ENCODE measurements at places on chromosomes 12 and 14.

GRCh38 chr14:65434216-65434850 is 21.8 kb downstream of the FUT8 start:
- DNase-seq, result no peak

GRCh38 chr12:23906329-23906728 is 43.1 kb downstream of the SOX5 start:
- DNase-seq, result no peak

GRCh38 chr12:45446013-45446412 is 230.1 kb downstream of the ANO6 start:
- DNase-seq, result no peak

GRCh38 chr12:55745361-55746173 is 2.6 kb downstream of the GDF11 start:
- peak; percentile 60 for DNase-seq

DNA sequence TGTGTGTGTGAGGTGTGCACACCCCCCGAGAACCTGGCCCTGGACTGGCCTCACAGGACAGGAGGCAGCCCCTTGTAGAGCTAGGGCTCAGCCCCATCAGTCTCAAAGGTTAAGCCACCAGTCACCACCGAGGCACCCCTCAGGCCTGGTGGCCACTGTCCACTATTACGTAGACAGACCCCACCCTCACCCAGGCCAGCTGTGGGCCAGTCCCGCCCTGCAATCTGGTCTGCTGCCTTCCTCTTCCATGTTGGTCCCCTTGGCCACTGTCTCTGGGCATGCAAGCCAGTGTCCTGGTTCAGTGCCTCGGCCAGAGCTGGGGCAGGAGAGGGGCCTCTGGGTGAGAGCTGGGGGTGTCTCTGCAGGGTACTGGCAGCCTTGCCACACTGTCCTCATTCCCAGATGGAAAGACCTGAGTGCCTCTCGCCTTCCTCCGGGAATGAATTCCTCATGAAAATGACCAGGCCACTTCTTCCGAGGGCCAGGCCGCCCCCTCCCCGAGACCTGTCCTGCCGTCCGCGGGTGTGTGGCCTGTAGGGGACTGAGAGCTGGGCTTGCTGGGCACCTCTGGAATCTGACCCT is 897 bp upstream of the TEX22 start:
- no peak for DNase-seq

DNA sequence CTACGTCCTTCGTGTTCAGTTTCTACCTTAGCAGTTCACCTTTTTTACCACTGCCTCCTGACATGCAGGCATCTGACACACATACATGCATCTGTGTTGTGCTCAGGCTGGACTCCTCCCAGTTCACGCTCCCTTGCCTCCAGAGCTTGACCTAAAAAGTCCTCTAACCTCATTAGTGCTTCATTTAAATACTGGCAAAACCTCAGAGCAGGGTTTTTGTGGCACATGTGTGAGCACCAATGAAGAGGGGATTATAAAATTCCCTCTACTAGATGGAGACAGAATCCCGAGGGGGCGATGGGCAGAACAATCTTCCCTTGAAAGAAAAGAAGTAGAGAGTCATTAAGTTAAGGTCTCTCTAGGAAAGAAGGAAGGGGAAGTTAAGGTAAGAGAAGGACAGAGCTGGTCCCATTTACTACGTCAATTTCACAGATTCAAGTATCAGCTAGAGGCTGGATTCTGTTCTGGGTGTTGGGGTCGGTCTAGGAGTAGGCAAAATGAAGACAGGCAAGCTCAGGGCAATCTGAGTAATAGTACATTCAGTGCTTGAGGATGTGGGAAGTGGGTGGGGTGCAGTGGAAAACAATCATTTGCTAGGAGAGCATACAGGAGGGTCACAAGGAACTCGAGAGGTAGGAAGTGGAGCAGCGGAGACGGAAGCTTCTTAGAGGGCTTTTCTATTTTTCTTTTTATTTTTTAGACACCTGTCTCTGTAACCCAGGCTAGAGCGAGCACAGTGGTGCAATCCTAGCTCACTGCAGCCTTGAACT is 7.5 kb downstream of the HAL start:
- DNase-seq, result no peak

DNA sequence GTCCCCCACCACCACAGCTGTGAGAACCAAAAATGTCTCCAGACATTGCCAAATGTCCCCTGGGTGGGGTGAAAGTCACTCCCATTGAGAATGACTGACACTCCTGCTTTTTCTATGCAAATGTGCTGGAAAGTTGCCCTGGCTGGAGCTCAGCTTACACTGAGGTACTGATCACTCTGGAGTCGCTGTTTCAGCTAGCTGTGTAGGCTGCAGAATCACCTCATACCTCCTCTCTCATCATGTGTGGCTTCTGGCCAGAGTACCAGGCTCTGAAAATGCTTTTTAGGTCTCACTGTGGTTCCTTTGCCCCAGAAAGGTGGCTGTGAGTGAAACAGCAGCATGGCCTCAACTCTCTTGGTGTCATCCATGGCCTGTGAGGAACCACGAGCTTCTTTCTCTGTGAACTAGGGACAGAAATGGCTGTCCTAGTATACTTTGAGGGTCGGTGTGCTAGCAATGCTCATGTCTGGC is 414.4 kb downstream of the DPF3 start:
- no peak for DNase-seq

- DNase-seq, result no peak
Observed at GRCh38 chr12:8696442-8697090, 1.2 kb upstream of the RIMKLB start.

DNA sequence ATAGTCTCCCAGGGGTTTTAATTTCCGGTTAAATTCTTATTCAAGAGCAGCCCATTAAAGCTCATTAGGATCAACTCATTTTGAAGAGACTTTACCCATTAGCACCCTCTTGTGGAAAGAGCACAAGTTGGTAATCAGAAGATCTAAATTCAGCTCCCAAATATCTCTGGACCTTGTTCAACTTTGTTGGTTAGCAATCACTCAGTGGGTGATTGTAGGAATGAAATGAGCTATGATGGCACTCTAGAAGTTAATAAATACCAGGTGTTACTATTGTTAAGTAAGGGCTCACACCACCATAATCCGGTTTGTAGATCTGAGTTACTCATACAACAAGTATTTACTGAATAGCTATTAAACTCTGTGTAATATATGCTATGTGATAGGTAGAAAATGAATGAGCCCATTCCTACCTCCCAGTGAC is 42.9 kb downstream of the TRIP11 start:
- peak; percentile 27 for DNase-seq

DNA sequence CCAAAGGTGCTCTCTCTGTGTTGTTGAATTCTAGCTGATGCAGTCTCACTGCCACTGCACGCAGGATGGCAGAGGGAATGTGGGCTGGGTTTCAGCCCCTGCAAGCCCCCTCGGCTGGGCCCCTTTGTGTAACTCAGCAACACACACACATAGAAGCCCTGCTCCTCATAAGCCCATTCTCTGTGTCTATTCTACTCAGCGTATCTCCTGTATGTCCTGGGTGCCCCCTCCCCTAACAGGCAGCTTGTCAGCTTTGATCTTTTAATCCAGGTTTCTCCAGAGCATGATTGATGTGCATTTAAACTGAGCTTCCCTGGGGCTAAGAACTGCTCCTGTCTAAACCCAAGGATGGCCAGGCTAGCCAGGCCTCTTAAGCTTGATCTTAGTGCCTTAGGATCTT is 43.0 kb downstream of the SRRM4 start:
- DNase-seq, result no peak

- DNase-seq, result no peak
Observed at GRCh38 chr12:3097186-3097804, 20.1 kb downstream of the TSPAN9 start.

DNA sequence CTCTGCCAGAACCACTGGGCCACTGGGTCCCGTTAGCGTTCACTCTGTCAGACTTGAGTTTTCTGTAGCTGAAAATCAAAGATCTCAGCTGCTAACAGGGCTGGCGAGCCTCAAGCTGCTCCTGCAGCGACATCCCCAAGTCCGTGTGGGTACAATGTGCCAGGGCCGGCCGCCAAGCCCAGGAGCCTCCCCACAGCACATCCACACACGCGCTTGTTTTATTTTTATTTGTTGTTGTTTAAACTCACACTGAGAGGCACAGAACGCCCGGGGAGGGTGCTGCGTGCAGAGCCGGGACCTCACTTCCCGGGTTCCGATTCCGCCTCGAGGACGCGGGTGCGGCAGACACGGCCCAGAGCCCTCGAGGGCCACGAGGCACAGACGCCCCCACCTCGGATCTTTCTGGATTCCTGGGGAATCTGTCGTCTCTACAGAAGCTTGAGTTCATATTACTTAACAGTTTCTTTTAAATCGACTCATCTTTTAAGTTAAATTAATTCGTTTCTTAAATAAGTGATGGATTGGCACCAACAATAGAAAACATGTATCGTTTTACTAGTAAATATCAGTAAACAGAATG is 9.3 kb downstream of the GALNT9 start:
- no peak for DNase-seq

DNA sequence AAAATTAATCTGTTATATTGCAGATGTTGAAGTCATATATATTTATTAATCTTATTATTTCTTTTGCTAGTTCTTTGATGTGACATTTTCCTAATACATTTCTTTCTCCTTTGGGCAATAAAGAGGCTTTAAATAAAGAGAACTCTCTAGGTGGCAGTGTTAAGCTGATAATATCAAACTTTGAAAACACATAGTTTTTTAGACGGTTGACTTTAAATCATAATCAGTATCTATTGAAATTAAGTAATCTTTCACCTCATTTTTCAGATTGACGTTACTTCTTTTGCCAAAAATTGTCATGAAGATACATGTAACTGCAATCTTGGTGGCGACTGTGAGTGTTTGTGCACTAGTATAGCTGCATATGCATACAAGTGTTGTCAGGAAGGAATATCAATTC is 130.8 kb upstream of the PTPRQ start:
- DNase-seq, result no peak

- DNase-seq, result no peak
Observed at GRCh38 chr12:10001171-10001776, 2.4 kb upstream of the CLEC1B start.

GRCh38 chr12:80559766-80560165 is 115.7 kb downstream of the PTPRQ start:
- no peak for DNase-seq

- DNase-seq, result no peak
Observed at GRCh38 chr12:42325326-42325652, 605 bp downstream of the ZCRB1 start.

GRCh38 chr12:10191865-10192264 is 13.0 kb downstream of the TMEM52B start:
- no peak for DNase-seq

DNA sequence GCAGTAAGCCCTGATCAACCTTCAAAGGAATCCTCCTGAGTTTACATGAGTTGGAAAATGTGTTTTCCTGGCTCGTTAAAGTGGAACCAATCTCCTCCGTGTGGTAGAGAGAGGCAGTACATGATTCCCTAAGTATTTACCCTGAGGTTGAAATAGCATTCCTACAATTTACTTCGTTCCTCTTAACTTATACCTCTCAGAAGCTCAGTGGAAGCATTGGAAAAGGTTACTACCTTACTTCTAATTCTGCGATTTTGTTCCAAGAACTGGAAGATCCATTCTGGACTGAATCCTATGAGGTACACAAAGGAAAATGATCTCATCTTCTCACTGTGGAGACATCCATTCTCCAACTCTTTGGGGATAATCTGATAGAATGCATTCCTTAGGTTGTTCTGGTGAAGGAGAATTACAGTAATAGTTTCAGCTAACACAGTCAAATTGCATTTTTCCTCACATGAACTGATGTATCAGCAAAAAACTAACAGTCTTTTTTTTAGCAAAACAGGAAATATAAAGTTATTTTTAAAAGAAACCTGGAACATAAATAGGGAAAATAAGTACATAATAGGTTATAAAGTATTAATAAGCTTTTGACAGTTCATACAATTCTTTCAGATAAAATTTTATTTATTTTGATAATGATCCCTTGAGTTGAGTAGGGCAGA is 475.6 kb downstream of the PDZRN4 start:
- peak; percentile 46 for DNase-seq

DNA sequence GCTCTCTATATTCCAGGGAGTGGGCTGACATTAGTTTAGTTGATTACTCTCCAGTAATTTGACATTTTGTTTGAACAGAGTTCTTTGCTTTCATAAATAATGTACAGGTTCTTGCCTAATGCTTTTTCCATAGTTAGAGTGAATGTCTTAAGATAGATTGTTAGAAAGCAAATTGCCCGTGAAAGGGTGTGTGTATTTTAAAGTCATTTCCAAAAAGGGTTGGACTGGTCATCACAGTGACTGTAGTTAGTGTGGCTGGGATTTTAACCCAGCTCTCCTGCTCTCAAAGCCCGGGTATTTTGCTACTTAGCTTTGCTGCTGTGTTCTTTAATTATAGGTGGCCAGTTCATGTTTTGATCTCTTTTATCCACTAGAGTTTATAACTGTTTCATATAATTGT is 74.2 kb downstream of the DNAH10 start:
- no peak for DNase-seq

Measured in HEK293T (cell line).